SHP77 (cell line): ENCODE measurements at places on chromosomes 3 and 15.

GRCh38 chr3:140848666-140849065 lies 93.0 kb upstream of the SLC25A36 start:
- no peak for DNase-seq

GRCh38 chr3:11382146-11382745 lies 110.0 kb downstream of the ATG7 start:
- no peak for DNase-seq

DNA sequence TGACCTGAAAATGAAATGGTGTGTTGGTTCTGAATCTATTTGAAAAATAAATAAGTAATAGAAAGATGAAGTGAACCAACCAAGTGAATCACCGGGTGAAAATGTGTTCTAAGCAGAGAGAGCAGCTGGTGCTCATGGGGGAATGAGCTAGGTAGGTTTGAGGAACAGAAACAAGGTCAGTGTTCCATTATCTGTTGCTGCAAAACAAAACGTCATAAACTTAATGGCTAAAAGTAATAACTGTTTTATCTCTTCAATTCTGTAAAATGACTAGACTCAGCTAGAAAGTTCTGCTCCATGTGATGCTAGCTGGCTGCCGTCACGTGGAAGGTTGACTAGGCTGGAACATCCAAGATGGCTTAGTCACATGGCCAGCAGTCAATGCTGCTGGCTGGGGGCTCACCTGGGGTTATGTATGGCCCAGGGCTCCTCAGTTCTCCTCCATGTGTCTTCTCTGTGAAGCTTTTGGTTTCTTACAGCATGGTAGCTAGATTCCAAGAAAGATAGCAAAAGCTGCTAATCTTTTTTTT lies 13.3 kb upstream of the SH3BP5 start:
- DNase-seq: no peak

GRCh38 chr3:67076607-67077006 lies 78.5 kb downstream of the KBTBD8 start:
- no peak for DNase-seq

DNA sequence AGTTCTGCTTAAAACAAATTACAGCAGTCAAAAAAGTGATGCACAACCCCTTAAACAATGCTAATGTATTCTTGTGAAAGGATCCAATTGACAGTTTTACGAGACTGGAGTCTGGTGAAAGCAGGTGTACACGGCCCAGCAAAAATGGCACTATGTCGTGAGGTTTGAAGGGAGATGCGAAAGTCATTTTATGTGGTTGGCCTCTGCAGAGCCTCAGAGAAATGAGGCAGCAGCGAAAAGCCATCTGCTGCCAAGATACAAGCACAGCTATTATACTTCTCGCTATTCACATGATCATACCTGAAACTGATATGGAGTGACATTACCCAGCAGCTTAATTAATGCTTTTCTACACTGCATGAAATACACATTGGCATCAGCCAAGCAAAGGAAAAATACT lies 36.4 kb downstream of the MECOM start:
- no peak for DNase-seq

DNA sequence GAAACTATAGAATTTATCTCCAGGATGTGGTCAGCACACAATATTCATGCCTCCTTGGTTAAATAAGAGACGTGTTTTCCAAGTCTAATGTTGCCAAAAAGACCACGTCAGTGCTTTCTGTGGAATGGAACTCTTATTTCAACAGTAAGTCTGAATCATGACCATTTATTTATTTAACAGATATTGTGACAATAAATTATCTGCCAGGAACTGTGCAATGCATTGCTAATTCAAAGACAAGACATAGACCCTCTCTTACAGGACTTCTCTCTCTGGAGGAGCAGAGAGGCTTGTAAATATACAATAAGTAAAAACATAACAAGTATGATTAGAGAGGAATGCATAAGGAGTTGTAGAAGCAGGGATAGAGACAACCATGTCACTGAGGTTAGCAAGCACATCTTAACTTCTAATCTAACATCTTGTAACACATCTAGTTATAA lies 227.5 kb downstream of the DTWD1 start:
- DNase-seq: no peak

DNA sequence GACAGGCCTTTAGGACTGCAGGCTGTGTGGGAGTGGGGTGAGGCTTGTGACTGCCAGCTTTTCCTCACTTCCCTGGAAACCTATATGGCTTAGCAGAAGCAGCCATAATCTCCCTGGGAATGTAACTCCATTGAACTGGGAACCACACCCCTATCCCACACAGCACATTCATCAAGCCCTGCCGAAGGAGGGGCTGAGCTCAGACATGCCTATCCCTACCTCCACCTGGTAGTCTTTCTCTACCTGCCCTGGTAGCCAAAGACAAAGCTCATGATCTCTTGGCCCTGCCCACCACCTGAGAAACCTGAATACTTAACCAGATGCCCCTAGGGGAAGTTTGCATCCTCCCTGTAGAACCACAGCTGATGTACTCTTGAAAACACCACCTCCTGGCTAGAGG lies 219.8 kb downstream of the UNC13C start:
- DNase-seq: no peak

DNA sequence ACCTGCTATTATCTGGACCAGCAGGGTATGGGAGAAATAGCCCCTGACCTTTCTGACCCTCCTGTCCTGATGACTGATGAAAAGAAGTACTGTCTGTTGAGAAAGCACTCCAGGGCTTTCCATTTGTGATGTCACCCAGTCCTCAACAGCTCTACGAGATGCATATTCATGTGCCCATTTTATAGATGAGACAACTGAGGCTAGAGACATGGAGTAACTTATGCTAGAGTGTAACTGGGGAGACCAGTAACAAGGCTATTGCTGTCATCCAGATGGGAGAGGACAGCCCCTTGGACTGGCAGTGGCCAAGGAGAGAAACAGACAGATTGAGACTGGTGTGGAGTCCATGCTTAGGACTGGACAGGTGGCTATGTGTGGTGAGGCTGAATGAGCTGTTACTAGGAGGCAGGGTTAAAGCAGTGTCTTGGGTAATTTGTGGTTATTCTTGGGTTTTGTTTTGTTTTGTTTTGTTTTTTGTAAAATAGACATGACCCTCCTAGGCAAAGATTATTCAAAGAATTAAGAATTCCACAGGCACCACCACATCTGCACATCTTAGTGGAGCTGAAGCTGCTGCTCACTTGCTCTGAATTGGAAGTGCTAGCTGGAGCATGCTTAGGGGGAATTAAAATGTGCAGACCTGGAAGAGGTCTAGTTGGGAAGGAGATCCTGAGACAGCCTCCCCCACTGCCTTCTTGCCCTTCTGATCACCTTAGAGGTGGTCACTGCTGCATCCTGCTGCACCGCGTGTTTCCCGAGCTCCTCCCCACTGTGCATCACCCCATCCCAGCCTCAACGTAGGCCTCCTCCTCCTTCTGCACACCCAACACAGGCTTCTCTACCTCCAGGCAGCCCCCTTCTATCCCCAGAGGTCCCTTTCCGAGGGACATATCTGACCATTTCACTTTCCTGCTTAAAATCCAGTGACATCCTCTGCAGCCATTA lies 8.4 kb downstream of the HRH1 start:
- no peak for DNase-seq

DNA sequence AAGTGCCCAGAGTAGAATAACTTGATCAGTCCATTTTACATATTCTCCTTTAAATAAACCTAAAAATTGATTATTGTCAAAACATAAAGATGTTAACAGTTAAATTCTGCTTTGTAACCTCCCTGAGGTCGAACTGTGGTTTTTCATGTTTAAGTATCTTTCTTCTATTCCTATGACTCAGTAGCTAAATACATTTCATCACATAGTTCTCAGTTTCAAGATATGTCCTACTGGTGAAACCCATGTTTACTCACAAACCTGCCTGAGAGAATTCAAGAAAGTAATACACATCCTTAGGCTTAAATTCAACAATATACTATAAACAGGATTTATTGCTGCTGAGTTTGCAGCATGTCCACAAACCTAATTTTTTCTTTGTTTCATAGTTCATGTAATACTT lies 692.9 kb downstream of the ZPLD1 start:
- no peak for DNase-seq

- no peak for DNase-seq
Measured at GRCh38 chr15:77183066-77183465, 112.2 kb upstream of the TSPAN3 start.

DNA sequence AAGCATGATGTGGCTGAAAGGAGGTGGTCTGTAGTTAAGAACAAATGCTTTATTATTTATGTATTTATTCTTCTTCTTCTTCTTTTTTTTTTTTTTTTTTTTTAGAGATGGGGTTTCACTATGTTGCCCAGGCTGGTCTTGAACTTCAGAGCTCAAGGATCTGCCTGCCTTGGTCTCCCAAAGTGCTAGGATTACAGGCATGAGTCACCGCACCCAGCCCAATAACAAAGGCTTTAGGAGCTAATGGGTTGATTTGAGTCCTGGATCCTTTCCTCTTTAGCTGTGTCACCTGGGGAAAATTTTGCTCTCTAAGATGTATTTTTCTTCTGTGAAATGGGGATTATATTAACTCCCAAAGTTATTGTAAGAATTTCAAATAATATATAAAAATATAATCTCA lies 168.8 kb downstream of the PEX5L start:
- no peak for DNase-seq

DNA sequence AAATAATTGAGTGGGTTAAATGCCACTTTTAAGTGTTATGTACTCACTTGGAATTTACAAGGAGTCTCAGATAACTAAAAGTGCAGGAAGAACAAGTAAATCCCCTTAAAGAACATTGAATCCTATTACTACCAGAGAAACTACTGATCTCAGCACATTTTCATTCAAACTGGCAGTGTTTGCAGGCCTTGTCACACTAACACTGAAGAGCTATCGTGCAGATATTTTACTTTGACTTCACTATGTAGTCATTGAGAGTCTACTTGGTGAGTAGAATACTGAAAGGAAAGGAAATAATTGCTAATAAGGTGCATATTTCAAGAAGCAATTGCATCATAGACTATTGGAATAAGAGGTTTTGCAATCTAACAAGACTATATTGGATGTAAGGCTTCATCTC lies 721.4 kb upstream of the CBLB start:
- DNase-seq: no peak

- peak; percentile 3 for DNase-seq
Measured at GRCh38 chr15:61226361-61227256, 2.5 kb downstream of the RORA start.

- no peak for DNase-seq
Measured at GRCh38 chr3:52471371-52472238, 16.2 kb downstream of the NISCH start.

DNA sequence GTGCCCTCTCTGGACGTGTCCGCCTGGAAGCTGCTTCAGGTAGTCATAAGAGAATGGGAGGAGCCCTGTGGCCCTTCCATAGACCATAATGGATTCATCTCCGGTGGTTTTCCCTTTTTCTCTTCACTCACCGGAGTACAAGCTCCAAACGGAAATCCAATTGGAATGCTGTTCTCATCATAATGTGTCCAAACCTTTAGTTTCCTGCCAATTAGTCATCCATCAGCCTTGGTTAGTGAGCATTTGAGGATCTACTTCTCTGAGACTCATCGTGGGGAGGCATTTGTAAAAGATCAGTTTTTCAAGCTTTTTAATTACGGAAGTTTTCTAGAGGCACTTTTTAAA lies 34.9 kb downstream of the ABHD2 start:
- no peak for DNase-seq

- no peak for DNase-seq
Measured at GRCh38 chr15:68650901-68651709, 72.3 kb downstream of the CORO2B start.

GRCh38 chr3:139476348-139476747 lies at the start of gene RBP2:
Gene RBP2, minus strand, starts transcription at chr3:139476516. Its CDS starts 57 bp downstream, at chr3:139476459.
- no peak for DNase-seq

- no peak for DNase-seq
Measured at GRCh38 chr3:114035896-114036295, 20.4 kb downstream of the CCDC191 start.

DNA sequence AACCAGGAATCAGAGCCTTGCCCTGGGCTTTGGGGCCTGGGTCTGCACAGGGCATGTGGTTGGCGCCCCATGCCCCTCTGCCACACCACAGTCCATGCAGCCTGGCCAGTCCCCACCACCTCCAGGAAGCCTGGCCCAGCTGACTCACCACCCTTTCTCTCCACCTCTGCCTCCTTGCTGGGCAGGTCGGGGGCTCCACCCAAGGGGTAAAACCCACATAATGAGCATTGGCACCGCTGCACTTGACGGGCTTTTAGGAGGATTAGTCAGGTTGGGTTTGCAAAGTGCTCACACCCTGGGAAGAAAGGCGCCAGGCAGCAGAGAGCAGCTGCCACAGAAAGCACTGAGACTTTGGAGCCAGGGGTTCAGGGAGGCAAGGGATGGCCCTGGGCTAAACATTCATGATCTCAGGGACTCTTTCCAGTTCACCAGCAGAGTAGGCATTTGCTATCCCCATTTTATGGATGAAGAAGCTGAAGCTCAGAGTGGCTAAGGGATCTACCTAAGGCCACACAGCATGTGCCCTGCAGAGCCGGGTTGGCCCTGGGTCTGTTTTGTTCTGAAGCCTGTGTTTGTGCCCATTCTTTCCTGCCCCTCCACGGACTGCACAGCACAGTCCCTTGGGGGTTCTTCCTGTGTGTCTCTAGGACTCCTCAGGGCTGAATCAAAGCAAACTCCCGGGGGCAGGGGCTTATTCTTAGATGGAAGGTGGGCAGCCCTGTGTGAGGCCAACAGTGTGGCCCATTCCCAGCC lies 113.4 kb downstream of the ETFA start:
- DNase-seq: no peak

DNA sequence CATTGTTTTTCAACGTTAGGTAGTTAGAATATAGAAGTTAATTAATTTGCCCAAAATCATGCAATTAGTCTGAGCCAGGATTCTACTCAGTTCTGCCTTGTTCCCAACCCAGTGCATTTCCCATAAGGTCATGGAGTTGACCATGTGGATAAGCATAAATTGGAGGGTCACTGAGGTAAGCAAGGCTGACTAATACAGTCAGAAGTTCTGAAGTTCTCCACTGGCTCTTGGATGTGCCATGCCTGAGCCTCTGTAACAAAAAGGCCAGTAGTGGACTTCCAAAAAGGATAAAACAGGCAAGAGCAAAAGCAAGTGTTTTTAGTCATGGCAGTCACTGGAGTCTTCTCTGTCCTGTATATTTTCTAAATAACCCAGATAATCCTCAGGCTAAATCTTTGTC lies 124.4 kb upstream of the PHLDB2 start:
- no peak for DNase-seq

DNA sequence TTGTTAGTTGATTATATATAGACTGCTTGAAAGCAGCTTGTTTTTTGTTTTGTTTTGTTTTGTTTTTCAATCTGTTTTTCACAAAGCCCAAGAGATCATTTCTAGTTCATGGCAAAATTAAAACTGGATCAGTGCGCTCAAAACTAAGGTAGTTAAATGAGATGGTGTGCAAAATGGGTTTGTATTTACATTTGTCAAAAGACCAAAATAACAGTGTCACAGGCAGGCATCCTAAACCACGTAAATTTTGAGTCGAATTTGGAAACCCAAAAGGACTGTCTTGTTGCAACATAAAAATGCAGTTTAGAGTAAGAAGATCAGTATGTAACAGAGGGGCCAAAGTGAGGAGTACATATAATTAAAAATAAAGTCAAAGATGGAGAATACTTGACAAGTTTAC lies 2.4 kb downstream of the DMXL2 start:
- no peak for DNase-seq
